ENCODE measurements at places on chromosomes 12 and 14.

GRCh38 chr14:69270795-69271708 is 11.1 kb downstream of the GALNT16 start:
- DNase-seq, result no peak

DNA sequence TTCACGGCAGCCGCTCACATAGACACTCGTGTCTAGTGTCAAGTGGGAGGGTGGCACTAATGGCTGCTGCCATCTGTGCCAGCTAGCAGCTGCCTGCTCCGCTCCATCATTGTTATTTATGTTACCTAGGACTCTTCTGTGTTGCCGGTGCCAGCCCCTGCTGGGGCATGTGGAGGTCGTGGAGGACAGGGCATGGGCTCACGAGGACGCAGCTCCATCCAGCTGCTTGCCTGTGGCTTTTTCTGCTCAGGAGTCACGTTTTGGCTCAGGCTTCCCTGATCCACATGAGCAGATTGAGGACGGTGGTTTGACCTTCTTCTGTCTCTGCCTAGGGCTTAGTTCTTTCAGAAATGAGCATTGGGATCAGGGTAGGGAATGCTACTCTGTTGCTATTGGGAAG is 31.2 kb downstream of the TPCN1 start:
- no peak for DNase-seq

DNA sequence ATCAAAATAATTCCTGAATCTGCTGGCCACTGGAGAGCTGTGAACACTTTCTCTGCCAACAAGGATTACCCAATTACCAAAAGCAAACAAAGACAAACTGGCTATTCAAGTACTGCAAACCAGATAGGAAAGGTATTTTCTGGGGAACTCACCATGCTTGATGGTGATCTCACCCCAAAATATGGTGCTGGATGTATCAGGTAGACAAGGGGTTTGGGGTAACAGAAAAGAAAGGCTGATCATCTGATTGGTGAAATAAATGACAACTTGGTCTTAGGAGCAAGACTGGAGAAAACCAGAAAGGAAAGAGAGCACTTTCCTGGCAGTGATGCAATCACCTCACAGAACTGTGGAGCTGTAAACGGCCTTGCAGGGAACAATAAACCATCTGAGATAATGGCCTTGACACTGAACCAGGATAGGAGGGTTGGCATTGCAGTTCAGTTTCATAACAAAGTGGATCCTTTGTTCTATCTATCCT is 31.0 kb upstream of the NPFF start:
- no peak for DNase-seq

GRCh38 chr14:21039585-21040369 is 2.4 kb upstream of the RNASE7 start:
- DNase-seq, result no peak

DNA sequence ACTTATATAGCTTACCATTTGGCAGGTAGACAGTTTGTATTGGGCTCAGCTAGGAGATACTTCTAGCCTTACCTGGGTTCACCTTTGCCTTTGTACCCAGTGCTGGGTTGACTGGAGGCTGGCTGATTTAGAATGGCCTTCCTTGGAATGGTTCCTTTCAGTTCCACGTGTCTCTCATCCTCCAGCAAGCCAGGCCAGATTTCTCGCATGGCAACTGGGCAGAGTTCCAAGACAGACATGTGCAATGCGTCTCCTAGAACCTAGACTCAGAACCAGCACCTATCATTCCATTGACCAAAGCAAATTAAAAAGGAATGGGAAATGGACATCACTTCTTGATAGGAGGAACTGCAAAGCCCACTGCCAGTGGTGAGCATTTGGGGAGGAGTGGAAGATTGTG is 79.1 kb upstream of the BDKRB2 start:
- no peak for DNase-seq

DNA sequence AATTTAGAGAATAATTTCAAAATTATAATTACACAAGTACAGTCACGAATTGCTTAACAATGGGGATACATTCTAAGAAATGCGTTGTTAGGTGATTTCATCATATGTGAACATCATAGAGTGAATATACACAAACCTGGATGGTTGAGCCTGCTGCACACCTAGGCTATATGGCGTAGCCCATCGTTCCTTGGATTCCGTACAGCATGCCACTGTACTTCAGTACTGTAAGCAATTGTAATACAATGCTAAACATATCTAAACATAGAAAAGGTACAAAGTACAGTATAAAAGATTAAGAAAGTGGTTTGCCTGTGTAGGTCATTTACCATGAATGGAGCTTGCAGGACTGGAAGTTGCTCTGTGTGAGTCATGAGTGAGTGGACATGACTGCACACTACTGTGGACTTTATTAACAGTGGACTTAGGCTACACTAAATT is 286.2 kb downstream of the CACNA1C start:
- DNase-seq, result no peak

- DNase-seq, result no peak
Observed at GRCh38 chr14:77423423-77423822, at the start of gene NOXRED1. TSS of gene NOXRED1 (minus strand) at chr14:77423523. CDS start at chr14:77422889, 634 bp downstream.

DNA sequence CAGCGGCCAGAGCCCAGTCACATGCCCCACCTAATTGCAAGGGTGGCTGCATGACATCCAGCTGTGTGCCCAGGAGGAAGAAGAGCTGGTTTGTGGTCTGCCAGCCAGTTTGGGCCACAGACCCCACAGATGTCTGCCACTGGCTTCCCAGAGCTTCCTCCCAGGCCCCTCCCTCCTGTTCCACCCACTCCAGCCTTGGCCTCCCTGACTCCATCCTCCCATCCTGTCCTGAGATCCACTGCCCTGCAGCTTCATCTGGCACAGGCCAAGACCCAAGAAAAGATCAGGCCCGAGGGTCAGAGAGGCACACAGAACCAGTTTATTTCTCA is 5.9 kb downstream of the NGB start:
- DNase-seq, result no peak

DNA sequence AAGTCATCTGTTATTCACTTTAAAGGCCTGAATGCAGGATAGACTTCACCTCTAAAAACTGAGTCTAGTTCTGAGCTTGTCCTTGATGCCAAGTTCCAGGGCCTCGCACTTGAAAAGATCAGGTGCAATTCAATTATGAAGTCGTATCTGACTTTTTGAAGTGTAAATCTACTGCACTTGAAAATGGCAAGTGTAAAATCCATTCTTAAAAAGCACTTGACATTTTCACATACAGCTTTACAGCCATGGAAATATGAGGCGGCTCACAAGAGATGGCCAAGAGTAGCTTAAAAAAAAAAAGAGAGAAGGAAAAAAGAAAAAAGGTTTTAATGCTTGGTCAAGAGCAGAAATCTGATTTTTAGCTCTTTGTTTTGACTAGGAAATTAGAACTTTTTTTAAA is 172.5 kb downstream of the GXYLT1 start:
- DNase-seq, result no peak

DNA sequence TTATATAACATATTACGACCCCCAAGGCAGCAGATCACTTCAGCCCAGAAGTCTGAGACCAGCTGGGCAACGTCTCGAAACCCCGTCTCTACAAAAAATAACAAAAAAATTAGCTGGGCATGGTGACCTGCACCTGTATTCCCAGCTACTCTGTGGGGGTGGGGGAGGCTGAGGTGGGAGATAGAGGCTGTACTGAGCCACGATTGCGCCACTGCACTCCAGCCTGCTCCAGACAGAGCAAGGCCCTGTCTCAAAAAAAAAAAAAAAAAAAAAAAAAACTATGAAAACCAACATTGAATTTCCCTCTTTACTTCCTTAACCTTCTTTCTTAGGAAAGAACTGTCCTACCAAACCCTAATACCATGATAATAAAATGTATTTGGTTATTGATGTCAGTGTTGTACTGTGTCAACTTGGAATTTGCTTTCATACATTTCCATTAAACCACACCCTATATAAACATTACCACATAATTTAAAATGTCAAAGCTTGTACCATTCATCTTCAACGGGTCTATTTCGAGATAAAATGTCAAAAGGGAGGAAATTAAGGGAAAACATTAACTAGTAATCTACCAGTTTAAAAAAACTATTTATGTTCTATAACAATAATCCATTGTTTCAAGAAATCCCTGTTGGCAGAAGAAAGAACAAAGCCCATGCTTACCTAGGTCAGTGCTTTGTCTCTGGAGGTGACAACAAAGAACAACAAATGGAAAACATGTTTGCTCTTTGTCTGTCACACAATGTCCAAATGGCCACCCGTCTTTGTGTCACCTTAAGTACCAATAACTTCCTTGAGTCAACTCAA is 17.4 kb downstream of the GALNT4 start:
- no peak for DNase-seq

- no peak for DNase-seq
Observed at GRCh38 chr12:112283546-112283945, 98.7 kb downstream of the HECTD4 start.

DNA sequence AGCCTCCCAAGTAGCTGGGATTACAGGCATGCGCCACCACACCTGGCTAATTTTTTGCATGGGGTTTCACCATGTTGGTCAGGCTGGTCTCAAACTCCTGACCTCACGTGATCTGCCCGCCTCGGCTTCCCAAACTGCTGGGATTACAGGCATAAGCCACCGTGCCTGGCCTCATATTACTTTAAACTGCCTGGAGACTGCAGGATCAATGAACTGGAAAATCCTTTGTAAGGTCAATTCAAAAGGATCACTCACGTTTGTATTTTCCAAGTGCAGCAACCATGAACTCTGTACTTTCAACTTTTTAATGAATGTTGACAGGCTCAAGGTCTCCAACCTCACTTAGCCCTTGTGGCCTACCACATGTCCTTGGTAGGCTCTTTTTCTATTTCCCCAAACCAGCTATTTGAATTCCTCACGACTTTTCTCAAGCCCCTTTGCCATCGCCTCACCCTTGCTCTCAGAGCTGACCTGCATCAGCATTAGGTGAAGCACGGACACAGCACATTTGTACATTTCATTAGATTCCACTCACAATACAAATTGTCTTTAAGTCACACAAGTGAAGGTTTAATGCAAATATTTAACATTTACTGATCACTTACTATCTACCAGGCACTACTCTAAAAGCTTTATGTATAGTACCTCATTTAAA is 42.2 kb upstream of the GCH1 start:
- DNase-seq, result no peak

- no peak for DNase-seq
Observed at GRCh38 chr14:24164518-24164991, 3.5 kb downstream of the IRF9 start.

- DNase-seq, result no peak
Observed at GRCh38 chr12:109881752-109882151, 1.4 kb upstream of the GLTP start.

DNA sequence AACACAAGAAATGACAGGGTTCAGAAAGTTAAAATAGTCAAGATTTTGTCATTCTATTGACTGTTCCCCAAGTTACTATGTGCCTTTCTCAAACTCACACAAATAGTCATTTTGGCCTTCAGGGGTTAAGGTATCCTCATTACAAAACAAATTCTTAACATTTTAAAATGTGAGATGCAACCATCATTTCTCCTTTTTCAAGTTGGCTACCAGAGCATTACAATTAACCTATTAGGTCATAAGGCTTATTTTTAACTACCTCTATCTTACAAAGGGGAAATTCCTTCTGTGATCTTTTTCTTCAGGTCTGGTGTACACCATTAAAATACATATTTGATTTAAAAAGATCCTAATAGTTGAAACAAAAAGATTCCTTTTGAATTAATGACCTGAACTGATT is 61.2 kb downstream of the SLC38A1 start:
- no peak for DNase-seq

DNA sequence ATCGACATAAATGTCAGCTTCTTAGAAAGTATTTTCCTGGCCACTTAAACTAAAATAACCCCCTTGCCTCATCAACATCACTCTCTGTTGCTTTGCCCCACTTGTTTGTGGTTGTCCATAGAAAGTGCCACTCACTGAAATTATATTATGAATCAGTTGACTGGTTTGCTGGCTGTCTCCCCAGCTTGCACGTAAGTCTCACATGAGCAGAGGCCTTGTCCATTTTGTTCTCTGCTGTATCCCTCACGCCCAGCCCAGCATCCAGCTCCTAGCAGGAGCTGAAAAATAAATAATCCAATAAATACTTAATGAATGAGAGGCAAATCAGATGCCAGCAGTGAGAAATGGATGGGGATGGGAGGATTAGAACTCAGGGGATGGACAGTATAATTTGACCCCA is 159.3 kb downstream of the KSR2 start:
- no peak for DNase-seq

DNA sequence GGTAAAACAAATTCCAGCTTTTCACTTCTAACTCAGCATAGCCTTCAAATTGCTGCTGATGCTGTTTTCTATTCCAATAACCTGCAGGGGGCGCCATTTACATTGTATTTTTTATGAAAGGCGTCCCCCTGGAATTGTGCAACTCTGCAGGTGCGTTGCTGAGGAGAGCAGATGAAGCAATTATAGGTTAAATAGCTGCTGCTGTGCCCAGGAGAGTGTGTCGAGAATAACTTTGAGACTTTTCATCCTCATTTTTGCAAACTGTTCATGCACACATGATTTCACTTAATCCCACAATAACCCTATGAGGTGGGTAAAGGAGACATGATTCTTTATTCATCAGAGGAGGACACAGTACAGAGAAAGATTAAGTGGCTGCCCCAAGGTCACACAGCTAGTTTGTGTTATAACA is 75.7 kb downstream of the MYRFL start:
- DNase-seq, result peak; percentile 14

GRCh38 chr12:4276524-4277204 is 3.1 kb downstream of the CCND2 start:
- peak; percentile 74 for DNase-seq

- DNase-seq, result no peak
Observed at GRCh38 chr14:64147126-64147790, 146.9 kb downstream of the ESR2 start.

DNA sequence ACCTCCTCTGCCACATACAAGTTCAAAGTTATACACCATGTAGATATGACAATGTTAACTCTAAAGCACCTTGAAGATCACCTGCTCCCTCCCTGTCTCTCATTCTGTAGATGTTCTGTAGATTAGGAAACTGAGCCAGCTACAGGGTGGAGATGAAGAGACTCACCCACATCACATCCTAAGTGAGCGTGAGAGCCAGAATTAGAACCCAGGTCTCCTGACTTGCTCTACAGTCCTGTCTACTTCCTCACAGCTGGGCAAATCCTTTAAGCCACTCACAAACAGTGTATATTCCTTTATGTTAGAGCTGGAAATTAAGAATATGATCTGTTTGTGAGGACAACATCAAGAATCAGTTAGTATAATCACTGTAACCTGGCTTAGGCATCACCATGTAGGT is 1.8 kb downstream of the APPL2 start:
- DNase-seq, result no peak

DNA sequence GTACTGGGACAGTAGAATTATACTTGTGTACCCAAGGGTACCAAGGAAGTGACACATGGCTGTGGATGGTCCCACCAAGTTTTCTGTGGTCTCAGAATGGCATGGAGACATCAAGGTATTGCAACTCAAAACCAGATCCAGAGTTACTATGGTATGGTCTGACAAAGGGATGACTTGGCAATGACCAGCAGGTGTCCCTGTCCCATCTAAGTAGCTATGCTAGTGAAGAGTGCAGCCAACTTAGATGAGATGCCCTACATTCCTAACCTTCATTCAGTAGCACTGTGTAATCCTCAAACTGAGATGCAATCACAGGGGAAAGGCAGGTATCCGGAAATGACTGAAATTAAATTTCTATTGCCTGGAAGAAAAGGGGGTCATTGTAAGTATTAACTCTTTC is 188.7 kb upstream of the TMEM260 start:
- no peak for DNase-seq
